Adipocyte (in vitro differentiated cells): ENCODE measurements at places on chromosomes 5 and 9.

GRCh38 chr9:102631559-102631958 lies 363.6 kb upstream of the CYLC2 start:
- peak; percentile 9 for DNase-seq

- DNase-seq: peak; percentile 48
These were observed 35.5 kb upstream of the GLRX start for GRCh38 chr5:95858023-95858461.

DNA sequence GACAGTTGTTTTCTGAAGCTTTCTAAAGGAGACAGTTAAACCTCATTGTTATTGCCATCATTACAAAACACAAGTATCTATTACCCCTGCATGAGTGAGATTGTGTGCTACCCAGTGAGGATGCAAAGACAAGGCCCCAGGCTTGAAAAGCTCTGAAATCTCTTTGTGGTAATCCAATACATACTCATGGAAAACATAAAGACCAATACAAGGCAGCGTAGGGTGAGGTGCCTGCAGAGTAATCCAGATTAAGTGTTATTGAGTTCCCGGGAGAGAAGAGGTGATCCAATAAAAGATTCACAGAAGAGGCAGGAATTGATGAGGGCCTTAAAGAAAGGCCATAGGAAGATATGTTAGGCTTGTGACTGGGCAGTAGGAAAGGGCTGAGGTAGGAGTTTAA lies 150.1 kb downstream of the MEF2C start:
- DNase-seq: no peak

- no peak for DNase-seq
These were observed 689.4 kb upstream of the WWC1 start for GRCh38 chr5:167602067-167602466.

GRCh38 chr5:146426853-146427618 lies 20.1 kb upstream of the TCERG1 start:
- DNase-seq: peak; percentile 86

- DNase-seq: no peak
These were observed 214.6 kb upstream of the CCNH start for GRCh38 chr5:87627363-87627762.
